ENCODE measurements at places on chromosomes 1 and 21.

GRCh38 chr1:76274302-76274701, 199.8 kb downstream of the ST6GALNAC3 start:
- no peak for DNase-seq

DNA sequence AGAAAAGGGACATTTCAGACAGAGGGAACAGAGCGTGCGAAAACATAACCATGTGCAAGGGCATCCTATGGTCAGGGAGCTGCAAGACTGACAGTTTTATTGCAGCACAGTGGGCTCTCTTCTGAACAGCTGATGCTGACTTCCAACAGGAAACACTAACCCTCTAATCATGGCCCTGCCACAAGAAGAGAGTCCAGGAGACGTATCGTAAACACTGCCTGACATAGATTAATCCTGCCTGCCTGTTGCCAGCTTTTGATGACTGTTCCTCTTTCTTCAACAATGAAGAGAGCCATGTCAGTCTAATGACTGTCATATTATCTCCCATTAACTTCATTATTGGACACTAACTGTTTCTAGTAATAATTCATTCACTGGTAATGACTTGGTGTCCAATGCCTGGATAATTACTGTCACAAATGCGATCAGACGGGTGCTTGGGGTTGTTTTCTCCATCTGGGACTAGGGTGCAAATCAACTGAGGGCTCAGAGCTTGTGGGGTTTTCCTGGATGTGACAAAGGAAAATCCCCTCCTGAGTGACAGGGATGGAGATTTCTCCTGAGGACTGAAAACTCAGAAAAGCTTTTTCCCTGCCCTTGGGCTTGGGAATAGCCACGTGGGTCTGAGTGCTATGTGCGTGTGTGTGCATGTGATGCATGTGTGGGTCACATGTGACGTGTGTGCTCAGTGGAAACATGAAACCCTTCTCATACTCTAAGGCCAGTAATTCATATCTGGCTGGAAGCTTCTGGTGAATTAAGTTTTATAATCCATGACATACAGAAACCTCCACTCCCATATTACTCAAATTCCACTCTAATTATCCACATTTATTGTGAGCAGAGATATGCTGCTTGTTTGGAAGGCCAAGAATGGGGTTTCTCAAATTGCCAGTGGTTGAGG, 144.0 kb upstream of the PLXNA2 start:
- DNase-seq = no peak

DNA sequence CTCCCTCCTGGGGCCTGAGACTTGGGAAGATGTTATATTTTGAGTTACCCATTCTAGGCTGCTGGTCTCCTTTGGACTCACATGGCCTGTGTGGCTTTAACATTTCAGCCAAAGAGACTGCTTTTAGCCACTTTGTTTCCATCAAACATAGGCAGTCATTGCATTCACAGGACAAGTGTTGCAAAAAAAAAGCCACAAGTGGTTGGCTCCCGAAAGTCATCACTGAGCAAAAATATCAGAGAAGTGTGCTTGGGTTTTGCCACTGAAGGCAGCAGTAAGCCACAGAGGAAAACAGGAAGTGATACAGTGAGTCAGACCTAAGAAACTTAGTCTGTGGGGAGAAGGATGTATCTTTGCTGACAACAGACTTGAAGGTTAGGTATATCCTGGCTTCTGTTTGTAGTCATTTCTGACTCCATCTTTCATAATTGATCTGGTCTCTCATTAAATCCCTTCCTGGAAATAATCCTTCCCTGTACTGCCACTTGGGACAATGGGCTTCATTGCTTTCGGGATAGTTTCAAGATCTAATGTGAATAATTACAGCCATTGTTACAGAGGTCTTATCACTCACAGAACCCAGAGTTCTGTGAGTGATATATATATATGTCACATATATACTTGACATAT, 80.9 kb downstream of the COLGALT2 start:
- DNase-seq = peak; percentile 23

DNA sequence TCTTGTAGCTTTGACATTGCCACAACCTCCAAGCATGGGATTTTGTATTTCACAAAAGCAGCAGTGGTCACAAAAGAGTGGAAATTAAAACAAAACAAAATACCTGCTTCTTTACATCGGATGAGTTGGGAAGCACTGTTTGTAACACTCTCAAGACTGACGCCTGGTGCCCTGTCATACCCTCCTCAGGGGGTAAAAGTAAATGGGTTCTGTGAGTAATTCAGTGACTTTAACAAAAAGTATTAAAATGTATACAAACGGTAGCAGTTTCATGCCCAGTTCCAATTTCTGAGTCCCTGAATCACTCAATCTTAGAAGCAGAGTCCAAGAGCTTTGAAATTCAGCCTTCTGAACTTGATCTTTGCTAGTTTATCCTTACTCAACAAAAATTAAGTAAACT, 152.5 kb downstream of the TIAM1 start:
- no peak for DNase-seq

- DNase-seq = no peak
These were observed 32.3 kb downstream of the TBX19 start for GRCh38 chr1:168312718-168313604.

DNA sequence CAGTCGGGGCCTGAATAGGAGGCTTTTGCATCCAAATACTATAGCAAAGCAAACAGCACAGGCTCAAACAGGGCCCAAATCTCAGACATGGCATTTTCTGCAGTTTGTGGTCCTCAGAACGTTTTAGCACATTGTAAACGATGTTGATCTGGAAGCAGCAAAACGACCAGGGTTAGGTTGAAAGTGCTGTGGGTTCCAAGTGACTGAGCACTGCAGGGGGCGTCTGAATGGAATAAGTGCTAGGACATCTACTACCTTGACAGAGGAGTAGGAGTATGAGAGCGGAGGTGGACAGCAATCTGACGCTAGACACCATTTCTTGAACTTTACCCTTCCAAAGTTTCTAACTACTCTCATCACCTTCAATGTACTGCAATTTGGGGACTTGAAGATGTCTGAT, 214.9 kb downstream of the BARHL2 start:
- DNase-seq = no peak

DNA sequence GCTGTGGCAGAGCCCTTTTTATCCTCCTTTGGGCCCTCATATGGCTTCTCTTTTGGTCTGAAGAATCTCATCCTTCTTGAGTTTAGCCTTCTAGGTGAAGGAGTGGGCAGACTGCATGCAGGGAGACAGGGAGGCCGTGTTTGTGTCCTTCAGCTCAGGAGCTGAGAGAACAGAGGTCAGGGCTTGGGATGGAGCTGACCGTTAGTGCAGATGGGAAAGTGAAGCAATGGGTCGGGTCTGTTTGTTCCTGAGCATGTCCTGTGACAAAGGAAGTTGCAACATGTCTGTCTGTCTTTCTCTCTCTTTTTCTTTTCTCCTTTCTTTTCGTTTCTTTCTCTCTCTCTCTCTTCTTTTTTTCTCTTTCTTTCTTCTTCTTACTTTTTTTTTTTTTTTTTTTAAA, 14.9 kb downstream of the MAPKAPK2 start:
- DNase-seq = no peak

GRCh38 chr1:215761446-215761845, 194.3 kb downstream of the KCTD3 start:
- no peak for DNase-seq

DNA sequence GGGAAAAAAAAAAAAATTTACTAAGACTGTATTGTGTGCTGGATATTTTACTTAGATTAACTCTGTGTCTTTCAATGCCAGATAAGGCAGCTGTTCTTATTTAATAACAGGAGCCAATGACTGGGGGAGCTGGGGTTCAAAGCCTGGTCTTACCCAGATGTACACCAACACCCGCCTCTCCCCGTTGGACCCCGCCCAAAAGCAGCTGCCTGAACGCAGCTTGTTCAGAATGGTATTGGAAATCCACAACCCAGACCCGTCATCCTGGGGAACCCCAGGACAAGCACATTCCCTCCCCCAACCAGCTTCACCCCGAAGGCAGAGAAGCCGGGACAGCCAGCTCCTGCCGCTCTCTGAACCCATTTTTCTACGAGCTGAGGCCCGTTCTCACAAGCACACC, 113.6 kb upstream of the TMPRSS2 start:
- no peak for DNase-seq
